Activated naive CD8-positive, alpha-beta T cell treated with anti-CD3 and anti-CD28 coated beads for 36 hours (primary cell): ENCODE measurements at places on chromosomes 4 and X. TPM values are rescaled to one million over a fixed set of nuclear protein-coding genes. Genes with fewer than 3 reads are reported as not detected.
A peak's percentile ranks its signal among the peaks of the same experiment; 100 is the strongest.

- no peak for DNase-seq
These were observed 181.0 kb downstream of the DCTD start for GRCh38 chr4:182736207-182736606.

Gene SLC25A5
- 829 TPM for total RNA-seq

DNA sequence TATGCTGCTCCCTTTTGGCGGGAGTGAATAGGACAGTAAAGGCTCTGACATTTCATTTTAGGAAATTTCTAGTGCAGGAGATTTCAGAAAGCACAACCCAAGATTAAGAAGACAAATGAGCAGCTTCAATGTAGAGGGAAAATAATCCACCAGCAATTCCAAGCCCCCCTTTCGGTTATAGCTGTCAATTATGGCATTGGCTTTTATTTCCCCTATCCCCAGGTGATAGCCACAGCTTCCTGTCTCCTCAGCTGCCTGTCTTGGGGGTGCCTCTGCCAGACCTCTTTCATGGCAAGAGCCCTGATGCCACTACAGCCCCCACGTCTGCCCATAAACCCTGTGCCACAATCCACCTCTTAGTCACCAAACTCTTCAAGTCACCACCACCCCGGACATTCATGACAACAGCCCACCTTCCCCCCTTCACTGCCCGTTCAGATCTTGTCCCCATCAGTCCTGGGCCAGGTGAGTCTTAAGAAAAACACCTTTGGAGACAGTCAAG lies 48.4 kb upstream of the CLNK start:
- peak; percentile 33 for DNase-seq

- DNase-seq, result no peak
These were observed 384.6 kb downstream of the DTHD1 start for GRCh38 chr4:36665985-36666527.

Gene UGT2B11
- total RNA-seq, result not detected

DNA sequence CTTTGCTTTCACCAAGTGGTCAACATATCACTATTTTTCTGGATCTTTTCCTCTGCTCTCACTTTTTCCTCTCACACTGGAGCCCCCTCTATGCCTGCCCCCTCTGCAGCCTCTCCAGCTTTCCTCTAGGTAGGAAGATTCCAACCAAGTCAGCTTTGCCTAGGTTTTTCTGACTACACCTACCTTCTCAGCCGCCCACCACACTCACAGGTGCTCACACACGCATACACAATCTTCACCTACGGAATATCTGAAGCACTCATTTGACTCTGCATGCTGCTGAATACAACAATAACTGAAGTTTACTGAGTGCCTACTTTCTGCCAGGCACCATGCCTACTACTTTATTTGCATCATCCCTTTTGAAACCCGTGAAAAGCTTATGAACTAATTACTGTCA lies 328.0 kb downstream of the PPP3CA start:
- DNase-seq, result no peak

DNA sequence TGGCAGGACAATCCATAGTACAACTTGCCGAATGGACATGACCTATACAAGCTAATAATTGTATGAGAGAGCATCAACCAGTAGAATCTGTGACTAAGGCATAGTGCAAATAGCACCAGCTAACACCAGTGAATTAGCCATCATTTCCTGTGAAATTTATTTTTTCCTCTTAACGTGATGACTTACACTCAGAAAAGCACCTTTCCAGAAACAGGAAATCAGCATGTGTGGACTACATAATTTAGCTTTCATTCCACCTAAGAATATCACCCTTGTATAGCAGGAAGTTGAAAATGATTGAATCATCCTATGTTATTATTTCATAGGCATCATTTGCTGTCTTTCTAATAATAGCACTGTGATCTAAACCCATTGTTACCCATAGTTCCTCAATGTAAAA lies 1393.4 kb upstream of the PCDH7 start:
- no peak for DNase-seq

Gene ARSD
- 1.5 TPM for total RNA-seq

GRCh38 chrX:11954176-11954575 lies 184.1 kb upstream of the FRMPD4 start:
- no peak for DNase-seq

- no peak for DNase-seq
These were observed 43.5 kb downstream of the LHFPL1 start for GRCh38 chrX:112636288-112636687.

DNA sequence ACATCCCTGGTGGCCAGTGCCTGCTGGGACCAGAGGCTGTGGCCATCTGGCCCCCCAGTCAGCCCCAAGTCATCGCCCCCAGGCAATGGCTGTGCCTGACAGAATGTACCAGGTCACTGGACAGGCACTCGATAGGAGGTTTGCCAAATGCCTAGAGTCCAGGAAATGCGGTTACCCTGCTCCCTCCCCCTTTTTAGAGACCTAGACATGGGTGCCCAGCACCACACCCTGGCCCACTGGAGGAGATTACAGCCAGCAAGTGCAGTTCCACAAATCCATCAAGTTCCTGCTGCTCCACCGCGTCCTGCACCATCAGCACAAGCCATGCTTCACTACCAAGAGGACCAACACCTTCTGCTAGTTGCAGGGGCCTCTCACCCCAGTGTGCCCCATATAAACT lies 16.2 kb upstream of the ZFX start:
- DNase-seq, result no peak

Gene LINC00632
- total RNA-seq, result 0.02 TPM

DNA sequence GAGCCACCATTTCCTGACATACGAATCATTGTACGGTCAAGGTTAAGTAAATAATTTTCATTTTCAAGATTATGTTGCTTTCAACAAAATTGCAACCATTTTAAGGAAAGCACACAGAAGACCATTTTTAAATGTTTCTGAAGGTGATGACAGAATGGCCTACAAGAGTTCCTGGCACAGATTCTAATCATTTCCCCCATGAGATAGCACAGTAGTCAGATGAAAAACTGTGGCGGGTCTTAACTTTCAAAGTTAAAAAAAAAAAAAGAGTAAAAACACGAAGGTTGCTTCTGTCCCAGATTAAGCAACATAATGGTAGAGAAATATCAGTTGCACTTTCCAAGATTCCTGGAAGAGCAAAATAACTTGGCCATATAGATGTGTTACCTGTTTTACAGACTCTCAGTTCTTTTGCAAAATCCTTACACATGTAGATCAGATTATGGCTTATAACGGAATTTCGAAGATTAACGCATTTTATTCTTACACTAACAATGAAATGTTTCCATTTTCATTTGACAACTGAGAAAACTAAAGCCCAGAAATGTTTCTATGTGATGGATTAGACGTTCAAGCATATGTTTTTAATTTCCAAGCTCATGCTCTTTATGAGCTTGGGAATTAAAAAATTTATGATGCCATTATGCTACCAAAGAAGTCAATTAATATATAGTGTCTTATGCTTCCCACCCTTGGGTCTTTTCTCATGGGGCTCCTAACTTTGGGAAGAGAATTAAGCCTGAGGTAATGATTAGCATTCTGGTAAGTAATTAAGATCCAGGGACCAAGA lies 335.1 kb upstream of the CLNK start:
- no peak for DNase-seq

DNA sequence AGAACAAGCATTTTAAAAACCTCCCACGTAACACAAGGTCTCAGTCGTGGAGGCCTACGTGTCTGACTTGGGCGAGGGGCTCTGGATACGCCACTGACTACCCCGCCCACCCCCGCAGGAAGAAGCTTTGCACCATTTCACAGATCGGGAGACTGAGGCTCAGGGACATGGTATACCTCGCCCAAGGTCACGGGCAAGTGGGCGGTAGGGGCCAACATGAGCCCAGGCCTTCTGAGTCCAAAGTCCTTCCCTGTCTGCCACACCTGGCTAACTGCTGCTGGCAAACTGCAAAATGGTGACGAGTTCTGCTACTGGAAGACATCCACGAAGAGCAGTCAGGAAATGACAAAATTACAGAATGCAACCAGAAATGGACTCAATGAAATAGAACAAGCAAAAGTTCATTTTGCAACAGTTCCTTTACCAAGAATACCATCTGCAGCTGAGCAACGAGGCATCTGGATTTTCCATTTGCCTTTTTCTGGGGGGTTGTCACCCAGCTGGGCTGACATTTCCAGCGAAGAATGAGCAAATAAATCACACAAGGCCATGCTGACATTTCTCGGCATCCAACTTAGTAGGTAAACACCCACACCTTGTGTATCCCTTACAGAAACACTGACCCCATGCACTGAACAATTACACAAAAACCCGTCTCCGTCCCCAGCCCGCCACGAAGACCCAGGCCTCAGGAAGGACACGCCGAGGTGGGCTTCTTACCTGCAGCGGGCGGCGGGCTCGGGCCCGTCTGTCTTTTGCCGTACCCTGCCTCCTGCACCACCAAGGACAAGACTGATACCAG lies 70.2 kb upstream of the AFAP1 start:
- DNase-seq, result no peak

Gene TMEM35A
- total RNA-seq, result not detected

DNA sequence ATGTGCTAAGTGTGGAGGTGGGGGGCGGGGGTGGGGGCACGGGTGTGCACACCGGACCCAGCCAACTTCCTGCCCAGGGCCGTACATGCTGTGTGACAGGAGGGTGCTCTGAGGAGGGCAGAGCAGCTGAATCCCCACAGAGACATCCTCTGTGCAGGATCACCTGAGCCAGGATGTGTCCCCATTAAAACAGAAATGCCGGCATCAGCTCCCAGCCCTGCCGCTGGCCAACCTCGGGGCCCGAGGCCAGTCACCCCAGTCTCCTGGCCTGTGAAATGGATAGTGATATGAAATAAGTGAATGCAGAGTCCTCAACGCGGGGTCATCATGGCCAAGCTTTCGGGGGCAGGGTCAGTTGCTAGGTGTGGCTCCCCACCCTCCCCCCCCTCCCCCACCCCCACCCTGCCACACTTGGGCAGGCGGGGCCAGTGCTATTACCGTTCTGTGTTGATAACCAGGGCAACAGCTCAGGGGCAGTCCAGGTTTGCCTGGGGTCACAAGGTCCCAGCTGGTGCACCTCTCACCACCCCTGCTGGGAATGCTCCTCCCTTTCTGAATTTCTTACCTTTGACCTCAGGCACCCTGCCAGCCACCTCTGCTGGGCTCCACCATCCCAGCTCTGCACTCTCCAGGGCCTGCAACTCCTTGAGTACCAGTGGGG lies 227.2 kb upstream of the PSAPL1 start:
- DNase-seq, result no peak

GRCh38 chr4:2898001-2898400 lies 54.4 kb downstream of the ADD1 start:
- DNase-seq, result no peak

DNA sequence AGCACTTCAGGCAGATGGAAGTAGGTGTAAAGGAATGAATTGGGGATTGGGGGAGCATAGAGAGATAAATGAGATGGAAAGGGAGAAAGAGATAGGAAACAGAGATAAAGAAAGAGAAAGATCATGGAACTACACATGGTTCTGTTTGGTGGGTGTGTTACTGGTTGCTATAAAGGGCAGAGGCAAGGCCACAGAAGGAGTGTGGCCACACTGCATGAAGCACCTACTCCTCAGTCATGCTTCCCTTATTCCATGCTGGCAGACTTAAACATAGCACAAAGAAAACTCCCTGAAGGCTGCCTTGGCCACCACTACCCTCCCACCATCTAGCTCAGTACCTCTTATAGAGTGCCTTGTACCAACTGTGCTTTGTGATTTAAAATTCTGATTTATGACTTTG lies 56.9 kb downstream of the OPHN1 start:
- no peak for DNase-seq

Gene TEX13D
- total RNA-seq, result not detected

Gene PTCHD1
- total RNA-seq, result not detected

DNA sequence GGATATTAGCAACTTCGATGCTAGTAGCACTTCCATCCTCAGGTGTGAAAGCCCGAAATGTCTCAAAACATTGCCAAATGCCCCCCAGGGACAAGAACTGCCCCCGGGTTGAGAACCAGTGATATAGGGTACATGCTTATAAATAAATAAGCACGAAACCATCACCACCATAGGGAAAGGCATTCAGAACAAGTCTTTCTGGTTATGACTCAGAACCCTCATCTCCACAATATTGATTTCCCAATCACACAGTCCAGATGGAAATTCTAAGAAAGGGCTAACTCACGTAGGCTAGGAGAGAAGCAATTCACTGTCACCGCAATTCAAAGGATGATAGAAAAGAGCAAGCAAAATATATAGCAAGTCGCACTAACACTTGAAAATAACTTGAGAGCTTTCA lies 84.8 kb downstream of the ANOS1 start:
- no peak for DNase-seq

DNA sequence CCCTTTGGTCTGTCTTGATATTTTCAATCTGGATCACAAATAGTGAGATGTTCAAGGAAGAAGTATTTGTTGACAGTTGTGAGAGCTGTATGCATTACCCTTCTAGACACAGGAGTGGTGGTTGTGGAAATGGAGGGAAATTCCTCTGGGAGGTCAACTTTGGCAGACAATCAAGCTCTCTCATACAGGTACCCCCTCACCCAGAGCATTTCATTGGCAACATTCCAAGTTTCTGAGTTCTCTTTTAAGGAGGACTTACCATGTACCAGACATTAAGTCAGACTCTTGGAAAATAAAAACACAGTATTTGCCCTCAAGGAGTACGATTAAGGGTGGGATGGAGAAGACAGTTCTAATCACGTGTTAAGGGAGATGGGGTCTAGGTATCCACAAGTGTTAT lies 45.3 kb downstream of the KLHL15 start:
- no peak for DNase-seq

Gene AIMP1
- 84.4 TPM for total RNA-seq

Gene S100P
- total RNA-seq, result 0.37 TPM

DNA sequence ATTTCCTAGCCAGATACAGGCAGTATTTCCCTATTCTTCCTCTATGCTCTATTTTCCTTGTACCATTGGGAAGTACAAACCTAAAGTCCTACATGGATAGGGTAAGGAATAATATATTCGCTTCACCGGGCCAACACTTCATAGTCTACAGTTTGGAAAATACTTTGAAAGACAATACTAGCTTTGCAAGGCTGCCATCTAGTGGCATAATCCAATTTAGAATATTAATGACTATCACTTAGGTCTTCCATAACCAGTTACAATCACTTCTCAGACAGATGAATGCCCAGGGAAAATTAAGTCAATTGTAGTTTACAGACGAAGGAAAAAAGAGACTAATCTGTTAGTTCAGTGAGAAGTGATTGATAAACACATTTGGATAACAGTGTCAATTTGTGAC lies 141.0 kb upstream of the FAM47C start:
- no peak for DNase-seq
